CD4-positive, alpha-beta T cell treated with Interleukin-21 for 1 hour (primary cell): ENCODE measurements at places on chromosomes 7 and 10.
A peak's percentile ranks its signal among the peaks of the same experiment; 100 is the strongest.

DNA sequence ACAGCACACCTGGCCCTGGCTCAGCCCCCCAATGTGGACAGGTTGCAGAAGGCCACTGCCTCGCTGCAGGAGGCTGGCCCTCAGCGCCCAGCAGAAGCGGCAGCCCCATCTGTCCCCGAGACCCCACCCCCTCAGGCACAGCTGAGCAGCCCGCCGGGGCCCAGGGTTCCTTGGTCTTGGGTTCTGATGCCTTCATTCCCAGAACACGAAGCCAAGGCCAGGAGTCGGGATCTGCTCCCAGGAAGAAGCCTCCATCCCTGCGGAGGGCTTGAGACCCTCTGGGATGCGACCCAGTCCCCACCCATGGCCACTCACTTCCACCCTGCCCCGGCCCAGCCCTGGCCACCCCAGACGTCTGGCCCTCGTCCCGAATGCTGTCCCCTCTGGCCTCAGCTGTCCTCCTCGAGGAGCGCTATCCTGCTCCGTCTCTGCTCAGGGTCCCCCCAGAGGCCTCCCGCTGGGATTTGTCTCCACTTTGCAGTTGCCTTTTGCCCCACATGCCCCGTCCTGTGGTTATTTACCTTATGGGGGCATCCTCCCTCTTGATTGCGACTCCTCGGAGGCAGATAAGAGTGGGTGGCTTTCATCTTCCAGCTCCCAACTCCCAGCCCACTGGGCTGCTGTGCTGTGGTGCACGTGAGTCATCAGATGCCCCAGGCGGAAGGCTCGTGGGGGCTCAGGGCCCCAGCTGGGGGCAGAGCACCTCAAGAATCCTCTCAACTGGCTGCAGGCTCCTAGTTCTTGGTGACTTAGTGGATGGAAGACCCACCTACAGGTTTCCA lies 97.5 kb downstream of the MKI67 start:
- no peak for DNase-seq

DNA sequence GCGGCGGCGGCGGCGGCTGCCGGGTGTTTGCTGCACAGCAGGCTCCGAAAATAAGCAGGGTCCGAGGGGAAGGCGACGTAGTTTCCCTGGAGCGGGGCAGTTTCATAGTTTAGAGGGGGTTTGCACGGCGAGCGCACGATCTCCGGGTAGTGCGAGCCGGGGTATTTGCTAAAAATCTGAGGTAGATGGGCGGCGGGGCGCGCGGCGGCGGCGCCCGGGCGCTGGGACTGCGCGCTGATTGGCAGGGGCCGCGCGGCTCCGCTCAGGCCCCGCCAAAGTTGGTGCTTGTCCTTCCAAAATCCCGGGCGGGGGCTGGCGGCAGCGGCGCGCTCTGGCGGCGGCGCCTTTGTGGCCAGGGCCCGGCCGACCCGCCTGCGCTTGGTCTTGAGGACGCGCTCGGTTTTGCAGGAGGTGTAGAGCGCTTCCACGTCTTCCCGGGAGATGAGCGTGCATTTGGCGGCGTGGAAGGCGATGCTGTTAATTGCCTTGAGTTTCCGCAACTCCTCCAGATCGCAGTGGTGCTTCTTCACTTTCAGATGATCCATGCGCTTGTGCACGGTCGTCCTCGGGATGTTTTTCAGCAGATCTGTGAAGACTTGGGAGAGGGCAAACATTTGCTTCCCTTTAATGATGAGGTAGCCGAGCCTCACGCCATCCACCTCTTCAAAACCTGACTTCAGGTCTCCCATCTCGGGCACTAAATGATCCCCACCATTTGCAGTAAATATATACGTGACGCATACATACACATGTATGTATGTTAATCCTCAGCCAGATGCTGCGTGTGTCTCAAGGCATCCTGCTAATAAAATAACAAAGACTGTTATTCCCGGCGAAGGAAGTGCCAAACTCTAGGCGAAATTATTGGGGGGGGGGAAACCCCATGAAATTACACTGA lies 8.1 kb downstream of the SKIDA1 start:
- no peak for DNase-seq

GRCh38 chr10:23535381-23535780 lies 96.5 kb downstream of the OTUD1 start:
- no peak for DNase-seq

DNA sequence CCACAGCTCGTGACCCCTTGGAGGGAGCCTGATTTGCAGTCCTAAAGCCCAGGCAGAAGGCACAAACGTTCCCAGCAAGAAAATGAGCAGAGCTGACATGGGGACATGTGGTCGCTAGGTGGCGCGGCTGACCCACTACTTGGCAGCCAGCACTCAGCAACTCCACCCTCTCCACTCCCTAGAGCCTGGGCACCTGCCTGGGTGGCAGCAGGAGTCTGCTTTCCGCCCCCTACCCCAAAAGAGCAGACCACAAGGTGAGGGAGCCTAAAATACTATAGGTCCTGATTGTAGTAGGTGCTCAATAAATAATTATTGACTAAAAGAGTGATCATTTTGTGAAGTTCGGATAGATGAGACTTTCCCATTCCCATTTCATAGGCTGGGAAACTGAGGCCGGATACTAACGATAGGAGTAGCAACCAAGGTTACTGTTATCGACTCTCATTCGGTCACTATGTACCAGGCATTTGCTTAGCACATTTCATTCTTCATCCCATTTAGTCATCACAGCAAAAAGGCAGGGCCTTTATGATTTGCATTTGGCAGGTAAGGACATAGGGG lies 57.4 kb downstream of the NEUROG3 start:
- DNase-seq = peak; percentile 77

DNA sequence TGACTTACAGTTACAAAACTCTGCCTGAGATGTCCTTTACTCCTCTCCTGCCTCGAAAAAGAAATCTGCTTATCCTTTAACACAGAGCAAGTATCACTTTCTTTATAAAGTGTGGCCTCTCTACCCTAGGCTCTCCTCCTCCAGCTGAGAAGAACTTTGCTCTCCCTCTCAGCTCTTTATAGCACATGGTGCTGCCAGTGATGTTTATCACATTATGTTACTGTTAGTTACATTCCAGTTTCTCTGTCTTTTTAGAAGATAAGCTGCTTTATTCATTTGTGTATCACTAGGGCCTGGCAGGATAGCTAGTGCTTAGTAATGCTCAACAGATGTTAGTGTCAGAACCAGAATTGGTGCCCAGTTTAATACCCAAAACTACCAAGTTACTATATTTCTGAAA lies 41.1 kb upstream of the TMEM229A start:
- DNase-seq = no peak

DNA sequence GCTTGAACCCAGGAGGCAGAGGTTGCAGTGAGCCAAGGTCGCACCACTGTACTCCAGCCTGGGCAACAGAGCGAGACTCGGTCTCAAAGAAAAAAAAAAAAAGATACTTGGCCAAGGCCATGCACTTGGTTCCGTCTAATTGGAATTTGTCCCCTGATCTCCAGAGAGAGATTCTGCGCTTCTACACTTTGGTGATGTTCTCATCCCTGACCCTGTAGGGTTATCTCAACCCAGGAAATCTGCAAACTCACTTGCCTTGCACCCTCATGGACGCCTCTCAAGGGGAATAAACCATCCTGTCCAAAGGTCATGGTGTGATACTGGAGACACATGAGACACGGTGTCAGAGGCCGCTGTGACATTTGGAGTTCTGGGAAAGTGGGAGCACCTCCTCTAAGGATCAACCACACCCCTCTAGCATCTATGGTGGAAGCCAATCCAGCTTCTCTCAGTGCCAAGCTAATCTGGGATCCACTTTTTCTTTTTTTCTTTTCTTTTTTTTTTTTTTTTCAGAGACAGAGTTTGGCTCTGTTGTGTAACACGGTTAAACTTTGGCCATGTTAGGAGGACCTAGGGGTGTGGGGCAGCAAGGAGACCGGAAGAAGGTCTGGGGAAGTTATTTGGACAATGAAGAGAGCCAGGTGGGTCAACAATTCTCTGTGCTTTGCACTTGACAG lies 7.8 kb upstream of the POR start:
- no peak for DNase-seq

DNA sequence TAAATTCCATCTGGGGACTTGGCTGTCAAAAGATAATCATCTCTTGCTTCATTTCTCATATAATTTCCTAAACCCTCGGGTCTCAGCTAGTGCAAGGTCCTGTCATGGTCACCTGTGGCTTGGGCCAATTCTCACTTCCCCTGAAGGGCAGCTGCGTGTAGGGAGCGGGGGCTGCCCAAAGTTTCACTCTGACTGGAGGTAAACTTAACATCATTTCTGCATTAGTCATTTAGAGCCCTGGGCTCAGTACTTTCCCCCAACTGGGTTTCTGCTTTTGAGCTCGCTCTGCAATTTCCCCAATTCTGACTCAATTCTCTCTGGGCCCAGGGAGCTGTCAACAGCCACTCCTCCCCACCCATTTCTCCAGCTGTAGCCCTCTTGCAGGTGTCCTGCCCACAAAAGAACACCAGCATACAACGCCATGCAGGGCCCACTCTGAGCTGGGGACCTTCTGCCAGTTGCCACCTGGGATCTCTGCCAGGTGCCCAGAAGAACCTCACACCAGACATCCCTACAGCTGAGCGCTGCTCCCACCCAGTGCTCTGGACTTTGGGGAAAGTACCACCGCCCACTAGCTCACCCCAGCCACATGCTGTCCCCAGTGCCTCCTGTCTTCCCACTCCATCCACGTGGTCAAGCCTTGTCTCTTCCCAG lies 37.9 kb downstream of the VOPP1 start:
- DNase-seq = peak; percentile 62

- no peak for DNase-seq
Measured at GRCh38 chr7:107384025-107384424, 85.8 kb upstream of the GPR22 start.

DNA sequence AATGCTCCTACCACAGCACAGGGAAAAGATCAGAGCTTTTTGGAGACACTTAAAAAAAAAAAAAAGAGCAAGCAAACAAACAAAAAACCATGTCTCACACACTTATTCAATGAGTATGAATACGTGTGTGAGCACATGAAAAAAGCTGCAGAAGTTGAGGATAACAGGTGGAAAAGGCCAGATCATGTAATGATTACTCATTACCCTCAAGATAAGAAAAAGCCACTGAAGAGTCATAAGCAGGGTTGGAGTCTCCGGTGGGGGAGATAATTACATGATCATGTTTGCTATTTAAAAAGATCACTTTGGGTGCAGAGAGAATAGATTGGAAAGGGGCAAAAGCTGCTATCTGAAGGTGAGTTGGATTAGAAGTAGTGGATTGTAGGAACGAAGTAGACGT lies 77.0 kb downstream of the POU6F2 start:
- DNase-seq = no peak

- no peak for DNase-seq
Measured at GRCh38 chr7:70512761-70513160, 619.2 kb upstream of the GALNT17 start.

GRCh38 chr7:45972629-45973312 lies 51.7 kb upstream of the IGFBP3 start:
- no peak for DNase-seq

GRCh38 chr10:129924375-129925085 lies 39.5 kb downstream of the EBF3 start:
- no peak for DNase-seq

DNA sequence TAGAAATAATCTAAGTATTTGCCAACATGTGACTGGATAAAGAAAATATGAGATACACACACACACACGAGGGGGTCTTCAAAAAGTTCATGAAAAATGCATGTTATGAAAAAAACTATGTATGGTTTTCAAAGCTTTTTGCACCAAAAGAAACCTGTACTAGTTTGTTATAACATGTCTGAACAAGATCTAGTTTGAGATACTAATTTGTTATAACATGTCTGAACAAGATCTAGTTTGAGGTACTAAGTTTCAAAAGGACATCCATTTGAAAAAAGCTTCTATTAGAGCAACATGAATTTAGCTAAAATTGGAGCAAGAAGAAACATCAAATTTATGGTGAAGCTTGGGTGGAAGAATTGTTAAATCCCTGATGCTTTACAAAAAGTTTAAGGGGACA lies 19.8 kb upstream of the ADRA2A start:
- DNase-seq = no peak

DNA sequence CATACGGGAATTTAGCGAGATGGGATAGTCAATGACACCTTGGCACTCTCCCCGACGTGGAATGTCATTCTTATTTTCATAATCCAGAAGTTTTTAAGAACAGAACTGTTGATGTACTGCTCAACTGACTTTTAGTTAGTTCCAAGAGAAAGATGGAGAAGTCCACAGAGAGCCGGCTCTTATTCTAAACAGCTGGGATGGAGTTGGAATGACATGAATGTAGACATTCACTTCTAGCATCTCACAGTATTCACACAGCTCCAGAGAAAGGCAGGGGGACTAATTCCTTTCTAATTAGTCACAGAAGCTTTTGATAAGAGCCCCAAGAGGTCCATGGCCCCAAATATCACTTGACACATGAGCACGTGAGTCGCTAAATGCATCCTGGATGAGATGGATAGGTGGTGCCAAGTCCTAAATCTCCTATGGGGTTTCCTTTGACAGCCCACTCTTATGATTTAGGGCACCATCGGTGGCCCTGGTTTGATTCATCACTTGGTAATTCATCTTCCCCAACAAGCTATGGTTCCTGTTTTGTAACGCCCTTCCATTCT lies 420.3 kb upstream of the AUTS2 start:
- DNase-seq = no peak

- DNase-seq = no peak
Measured at GRCh38 chr10:115706488-115707076, 566.4 kb downstream of the GFRA1 start.

- DNase-seq = no peak
Measured at GRCh38 chr7:108358553-108358952, 97.7 kb downstream of the NRCAM start.

DNA sequence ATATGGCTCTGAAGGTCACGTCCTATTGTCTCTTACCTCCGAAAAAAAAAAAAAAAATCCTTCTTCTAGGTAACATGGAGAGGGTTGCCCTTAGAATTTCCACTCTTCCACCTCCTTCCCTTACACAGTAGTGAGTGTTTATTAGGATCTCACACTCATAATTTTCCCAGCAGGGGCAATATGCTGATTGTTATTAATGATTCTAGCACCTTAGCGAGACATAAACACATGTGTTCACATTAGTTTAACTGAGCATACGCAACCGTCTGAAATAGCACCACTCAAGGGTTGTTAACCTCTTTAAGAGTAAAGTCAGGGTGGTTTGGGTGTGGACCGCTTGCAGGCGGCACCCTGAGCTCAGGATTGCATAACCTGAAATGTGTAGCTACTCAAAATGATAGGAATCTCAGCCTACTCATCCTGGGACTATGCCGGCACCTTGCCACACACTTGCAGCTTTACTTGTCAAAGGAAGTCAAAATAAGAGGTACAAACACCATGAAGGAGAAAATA lies 52.2 kb downstream of the CPEB3 start:
- no peak for DNase-seq

GRCh38 chr10:50512743-50513416 lies 110.9 kb downstream of the SGMS1 start:
- DNase-seq = peak; percentile 52

GRCh38 chr7:143373255-143373794 lies 7.8 kb upstream of the ZYX start:
- DNase-seq = no peak

DNA sequence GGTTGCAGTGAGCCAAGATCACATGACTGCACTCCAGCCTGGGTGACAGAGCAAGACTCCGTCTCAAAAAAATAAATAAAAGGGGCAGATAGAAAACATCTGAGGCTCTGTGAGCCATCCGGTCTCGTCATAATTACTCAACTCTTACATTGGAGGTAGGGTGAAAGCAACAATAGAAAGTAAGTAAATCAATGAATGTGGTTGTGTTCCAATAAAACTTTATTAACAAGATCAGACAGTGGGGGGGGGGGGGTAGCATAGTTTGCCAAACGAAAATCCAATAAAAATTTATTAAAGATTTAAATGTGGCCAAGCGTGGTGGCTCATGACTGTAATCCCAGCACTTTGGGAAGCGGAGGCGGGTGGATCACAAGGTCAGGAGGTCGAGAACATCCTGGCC lies 2.8 kb upstream of the ZFAND4 start:
- DNase-seq = no peak

GRCh38 chr7:31341141-31341540 lies 615 bp upstream of the NEUROD6 start:
- no peak for DNase-seq
